NCI-H1694 (cell line): ENCODE measurements at places on chromosomes 7 and 10.
A peak's percentile ranks its signal among the peaks of the same experiment; 100 is the strongest.

GRCh38 chr7:159107161-159107892 lies 37.3 kb downstream of the VIPR2 start:
- DNase-seq, result no peak

- DNase-seq, result no peak
Measured at GRCh38 chr7:38020121-38020785, 99.8 kb downstream of the EPDR1 start.

GRCh38 chr10:43396928-43397624 lies 11.9 kb downstream of the HNRNPF start:
- peak; percentile 33 for DNase-seq

GRCh38 chr7:51878865-51879264 lies 562.3 kb upstream of the COBL start:
- DNase-seq, result no peak

DNA sequence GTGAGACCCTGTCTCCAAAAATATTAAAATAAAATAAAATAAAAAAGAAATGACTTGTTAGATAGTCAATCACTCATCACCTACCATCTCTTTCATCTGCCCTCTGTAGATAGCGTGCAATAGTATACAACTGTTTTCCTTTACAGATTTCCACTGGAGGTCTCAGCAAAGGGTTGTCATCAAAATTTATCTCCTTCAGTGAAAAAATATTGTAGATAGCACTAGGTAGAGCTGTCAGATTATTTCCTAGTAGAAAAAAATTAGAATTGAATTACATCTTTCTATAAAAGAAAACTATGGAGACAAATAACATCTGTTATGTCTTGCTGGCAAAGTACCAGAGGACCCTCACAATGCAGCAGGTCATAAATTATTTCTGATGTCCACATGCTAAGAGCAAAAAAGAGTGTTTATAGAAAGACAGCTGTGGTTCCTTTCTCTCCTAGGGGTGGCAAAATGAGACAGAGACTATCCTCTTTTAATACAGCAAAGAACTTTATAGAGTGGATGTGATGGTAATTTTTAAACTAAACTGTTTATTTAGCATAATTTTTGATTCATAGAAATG lies 16.3 kb upstream of the CYP51A1 start:
- peak; percentile 29 for DNase-seq

GRCh38 chr10:83541046-83541445 lies 598.3 kb upstream of the GHITM start:
- no peak for DNase-seq

- no peak for DNase-seq
Measured at GRCh38 chr10:73076360-73077183, 20.1 kb downstream of the P4HA1 start.

DNA sequence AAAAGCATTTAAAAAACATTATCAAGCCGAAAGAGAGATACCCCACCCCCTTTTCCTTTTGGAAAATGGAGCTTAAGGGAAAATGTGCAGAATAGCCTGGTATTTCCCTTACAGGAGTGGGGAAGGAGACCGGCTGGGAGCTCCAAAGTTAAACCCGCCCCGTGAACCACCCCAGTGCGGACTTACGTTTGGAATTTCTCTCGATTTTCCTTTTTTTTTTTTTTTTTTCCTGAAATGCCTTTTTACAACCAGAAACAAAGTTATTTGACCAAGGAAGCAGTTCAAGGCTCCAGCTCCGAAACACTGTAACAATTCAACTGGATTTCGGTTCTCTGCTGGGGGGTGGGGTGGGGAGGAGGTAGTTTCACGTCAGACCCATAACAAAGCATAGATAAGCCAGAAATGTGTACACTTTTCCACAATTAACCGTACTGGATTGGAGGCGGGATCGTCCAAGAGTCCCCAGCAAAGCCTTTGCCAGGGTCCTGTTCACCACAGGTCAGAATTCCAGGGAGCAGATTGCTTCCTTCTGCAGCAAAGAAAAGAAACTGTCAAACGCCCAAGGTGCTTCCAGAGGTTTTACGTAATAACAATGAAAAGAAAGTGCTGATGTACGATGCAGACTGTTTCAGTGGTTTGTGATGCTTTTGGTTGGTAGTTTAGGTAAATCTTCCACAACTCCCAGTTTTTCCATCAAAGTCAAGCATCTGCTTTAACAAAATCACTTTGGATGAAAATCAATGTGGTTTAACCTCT lies 6.7 kb downstream of the SKIDA1 start:
- DNase-seq, result no peak
